ENCODE measurements at places on chromosomes 3 and 15.

DNA sequence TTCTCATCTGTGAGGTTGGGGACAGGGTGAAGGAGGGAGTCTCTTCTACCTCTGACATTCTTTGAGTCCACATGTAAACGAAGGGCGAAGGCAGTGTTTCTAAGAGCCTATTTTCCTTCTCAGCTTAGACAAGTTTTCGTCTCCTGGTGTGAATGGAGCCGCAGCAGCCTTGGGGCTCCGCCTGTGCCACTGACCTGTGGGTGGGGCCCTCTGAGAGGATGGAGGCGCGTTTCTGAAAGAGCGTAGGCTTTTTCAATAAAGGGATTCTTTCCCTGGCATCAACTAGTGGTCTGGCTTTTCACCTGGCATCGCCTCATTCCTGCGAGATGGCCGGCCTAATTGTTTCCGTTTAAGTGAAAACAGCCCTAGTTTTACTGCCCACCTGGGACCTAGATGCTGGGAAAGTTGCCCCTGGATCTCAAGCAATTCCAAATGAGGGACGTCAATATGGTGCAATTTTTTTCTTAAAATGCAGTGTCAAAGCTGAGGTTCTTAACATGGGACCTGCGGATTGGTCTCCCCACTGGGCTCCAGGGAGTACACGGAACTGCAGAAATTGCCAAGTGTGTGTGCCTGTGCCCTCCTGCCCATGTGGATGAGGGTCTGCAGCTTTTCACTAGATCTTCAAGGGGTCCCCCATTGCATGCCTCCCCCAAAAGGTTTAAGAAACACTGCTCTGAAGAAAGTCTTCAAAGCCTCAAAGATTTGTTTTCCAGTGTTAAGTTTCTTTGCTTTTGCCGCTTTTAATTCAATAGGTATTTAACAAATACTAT, 958 bp downstream of the GLDN start:
- no peak for DNase-seq

GRCh38 chr15:78291052-78291451, 8.4 kb downstream of the SKIC8 start:
- DNase-seq = no peak

DNA sequence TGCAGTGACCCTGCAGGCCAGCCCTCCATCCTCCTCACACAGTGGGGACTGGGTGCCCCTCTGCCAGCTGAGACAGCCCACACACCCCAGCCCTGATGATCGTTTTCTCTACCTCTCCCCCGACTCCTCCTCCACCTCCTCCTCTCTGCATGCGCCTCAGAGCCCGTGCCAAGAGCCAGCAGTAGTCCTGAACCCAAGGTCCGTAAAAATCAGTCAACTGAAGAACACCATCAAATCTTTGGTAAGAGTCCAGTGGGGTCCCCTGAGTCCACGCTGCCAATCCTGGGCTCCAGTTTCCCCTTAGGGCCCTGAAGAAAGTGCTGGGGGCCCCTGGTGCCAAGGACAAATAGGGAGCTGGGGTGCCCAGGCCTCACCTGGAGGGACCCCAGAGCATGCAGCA, 109.3 kb upstream of the FAN1 start:
- no peak for DNase-seq

GRCh38 chr15:62903437-62903836, 139.1 kb upstream of the TPM1 start:
- DNase-seq = no peak

DNA sequence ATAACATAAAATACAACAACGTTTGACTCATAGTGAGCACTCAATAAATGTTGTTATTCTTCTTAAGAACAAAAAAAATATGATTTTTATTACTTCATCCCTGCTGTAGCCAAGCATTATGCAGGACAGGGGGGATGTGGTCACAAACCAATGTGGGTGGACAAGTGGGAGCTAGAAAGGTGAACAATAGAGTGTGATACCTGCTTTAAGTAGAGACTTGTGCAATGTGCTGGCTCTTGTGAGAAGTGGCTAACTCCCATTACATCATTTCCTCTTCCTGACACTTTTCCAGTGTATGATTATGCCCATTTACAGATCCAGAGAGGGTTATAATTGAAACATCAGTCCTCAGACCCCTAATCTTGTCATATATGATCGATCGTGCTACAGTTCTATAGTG, 193.6 kb downstream of the UBE2E2 start:
- DNase-seq = no peak

- DNase-seq = no peak
These were observed 21.6 kb upstream of the SPTBN5 start for GRCh38 chr15:41915255-41915994.

DNA sequence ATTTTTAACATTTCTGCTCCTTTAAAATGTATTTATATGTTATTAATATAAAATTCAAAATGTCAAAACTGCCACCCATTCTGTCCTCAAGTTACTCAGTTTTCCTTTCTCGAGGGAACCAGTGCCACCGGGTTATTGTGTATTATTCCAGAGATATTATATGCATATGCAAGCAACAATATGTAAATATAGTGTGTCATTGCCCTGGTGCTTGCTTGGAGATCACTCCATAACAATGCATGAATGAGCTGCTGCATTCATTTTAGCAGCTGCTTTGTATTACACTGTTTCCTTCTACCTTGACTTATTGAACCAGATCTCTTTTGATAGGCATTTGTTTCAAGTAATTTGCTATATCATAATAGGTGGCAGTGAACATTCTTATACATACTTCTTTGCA, 509.1 kb downstream of the MCTP2 start:
- DNase-seq = no peak

DNA sequence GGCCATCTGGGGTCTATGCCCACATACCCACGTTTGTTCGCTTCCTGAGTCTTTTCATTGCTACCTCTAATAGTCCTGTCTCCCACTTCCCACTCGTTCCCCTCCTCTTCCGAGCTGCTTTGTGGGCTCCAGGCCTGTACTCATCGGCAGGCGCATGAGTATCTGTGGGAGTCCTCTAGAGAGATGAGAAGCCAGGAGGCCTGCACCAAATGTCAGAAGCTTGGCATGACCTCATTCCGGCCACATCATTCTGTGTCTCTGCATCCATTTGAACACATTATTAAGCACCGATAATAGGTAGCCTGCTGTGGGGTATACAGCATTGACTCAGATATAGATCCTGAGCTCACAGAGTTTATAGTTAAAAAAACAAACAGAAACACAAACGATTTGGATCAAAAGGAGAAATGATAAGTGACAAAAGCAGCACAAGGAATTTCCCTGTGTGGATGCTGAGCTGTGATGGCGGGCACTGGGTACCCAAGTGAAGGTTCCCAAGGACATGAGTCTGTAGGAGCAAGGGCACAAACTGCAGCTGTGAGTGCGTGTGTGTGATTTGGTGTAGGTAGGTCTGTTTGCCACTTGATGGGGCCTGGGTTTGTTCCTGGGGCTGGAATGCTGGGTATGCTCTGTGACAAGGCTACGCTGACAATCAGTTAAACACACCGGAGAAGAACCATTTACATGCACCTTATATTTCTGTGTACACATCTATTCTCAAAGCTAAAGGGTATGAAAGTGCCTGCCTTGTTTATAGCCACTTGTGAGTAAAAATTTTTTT, 35.9 kb downstream of the NR1I2 start:
- no peak for DNase-seq

DNA sequence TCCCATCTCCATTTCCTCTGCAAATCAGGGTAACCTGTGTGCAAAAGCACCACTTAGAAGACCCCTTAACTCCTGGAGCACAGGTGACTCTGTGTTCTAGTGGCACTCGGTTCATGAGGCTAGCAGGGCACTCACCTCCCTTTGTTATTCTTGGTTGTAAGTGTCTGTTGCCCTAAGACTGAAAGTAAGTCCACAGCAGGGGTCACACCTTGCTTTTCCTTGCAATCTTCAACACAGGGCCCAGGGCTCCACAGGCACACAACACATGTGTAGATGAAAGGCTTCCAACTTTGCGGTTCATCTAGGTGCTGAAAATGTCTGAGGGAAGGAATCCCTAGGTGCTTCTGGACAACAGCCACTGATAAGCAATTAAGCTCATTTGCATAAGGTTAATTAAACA, 2.9 kb downstream of the RNU6-1 start:
- DNase-seq = no peak

DNA sequence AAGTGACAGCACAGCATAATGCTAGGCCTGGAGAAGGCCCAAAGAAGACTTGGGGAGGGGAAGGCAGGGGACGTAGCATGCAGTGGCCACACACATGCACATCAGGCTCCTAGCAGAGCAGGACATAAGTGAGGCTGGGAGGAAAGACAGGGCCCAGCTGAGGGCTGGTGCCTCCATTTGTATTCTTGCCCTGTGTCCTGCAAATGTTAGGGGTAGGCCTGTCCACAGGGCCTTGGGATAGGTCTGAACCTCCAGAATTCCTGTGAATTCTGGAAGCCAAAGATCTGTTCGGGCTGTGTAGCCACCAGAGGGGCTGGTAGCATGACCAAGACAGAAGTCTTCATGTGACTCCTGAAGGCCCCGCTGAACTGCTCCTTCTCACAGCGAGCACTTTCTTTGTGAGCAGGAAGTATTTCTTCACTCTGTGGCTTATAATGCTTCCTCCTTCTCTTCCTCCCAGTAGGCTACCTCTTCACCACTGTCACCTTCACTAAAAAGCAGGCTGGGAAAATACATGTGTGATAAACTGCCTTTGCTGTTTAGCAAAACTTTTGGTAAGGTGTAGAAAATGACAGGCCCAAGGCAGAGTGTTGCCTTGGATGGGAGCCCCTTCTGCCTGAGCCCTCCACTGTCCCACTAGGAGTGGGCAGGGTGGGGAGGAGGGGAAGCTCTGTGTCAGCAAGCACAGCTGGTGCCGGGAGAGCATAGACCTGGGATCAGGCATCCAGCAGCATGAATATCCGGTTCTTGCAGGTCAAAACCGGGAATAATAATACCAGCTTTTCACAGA, 8.4 kb downstream of the CERS3 start:
- no peak for DNase-seq

DNA sequence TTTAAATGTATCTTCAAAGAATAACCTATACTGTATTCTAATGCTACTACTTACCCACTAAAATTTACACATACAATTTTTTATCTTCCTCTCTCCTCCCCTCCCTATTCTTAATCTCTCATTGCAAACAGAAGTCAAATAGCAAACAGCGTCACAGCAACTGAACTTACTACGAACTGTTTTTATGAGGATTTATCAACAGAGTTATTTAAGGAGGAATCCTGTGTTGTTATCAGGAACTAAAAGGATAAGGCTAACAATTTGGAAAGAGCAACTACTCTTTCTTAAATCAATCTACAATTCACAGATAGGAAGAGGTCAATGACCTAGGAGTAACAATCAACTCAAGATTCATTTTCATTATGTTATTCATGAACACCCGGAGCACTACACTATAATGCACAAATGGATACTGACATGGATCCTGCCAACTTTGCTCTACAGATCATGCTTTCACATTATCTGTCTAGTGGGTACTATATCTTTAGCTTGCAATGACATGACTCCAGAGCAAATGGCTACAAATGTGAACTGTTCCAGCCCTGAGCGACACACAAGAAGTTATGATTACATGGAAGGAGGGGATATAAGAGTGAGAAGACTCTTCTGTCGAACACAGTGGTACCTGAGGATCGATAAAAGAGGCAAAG, 984 bp downstream of the FGF7 start:
- DNase-seq = no peak

DNA sequence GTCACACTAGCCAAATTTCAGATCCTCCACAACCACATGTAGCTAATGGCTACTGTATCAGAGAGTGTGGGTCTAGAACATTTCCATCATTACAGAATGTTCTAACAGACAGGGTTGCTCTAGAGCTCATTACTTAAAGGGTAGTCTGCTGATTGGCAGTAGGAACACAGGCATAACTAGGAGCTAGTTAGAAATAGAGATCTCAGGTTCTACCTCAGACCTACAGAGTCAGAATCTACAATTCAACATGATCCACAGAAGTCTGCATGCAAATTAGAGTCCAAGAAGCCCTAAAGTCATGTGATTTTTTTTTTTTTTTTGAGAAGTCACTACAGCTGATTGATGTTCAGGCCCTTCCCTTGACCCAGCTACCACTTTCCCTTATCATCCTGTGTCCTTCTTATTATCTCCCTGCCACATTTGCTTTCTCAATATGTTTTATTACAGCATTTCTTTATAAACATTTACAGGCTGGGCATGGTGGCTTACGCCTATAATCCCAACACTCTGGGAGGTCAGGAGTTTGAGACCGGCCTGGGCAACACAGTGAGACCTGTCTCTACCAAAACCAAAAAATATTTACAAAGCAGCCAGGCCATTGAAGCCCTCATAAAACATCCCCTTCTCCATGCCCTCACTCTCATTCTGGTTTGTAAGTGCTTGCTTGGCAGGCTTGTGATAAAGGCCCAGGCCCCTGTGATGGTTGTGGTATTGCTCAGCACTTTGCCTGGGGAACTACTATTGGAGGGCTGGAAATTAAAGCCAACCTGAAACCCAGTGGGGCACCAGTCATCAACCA, 3.8 kb upstream of the ABHD5 start:
- no peak for DNase-seq

GRCh38 chr3:83230841-83231240, 1469.4 kb upstream of the GBE1 start:
- DNase-seq = no peak

GRCh38 chr3:74633021-74633420, 18.6 kb upstream of the CNTN3 start:
- DNase-seq = no peak

All from AG09319 (cell line).